Stimulated activated CD4-positive, alpha-beta T cell treated with anti-CD3 and anti-CD28 coated beads, Interleukin-12 subunit alpha, Interleukin-12 subunit beta, amount 100 ng/mL, for 48 hours (primary cell): ENCODE measurements at places on chromosomes 12 and 14.

GRCh38 chr14:23582906-23583760 is 4.5 kb upstream of the JPH4 start:
- no peak for DNase-seq

GRCh38 chr14:97282210-97283004 is 485.2 kb downstream of the VRK1 start:
- DNase-seq = no peak

- no peak for DNase-seq
Observed at GRCh38 chr12:124786061-124786964, 77.4 kb downstream of the SCARB1 start.

- no peak for DNase-seq
Observed at GRCh38 chr14:94771158-94771905, 1.4 kb upstream of the GSC start.

DNA sequence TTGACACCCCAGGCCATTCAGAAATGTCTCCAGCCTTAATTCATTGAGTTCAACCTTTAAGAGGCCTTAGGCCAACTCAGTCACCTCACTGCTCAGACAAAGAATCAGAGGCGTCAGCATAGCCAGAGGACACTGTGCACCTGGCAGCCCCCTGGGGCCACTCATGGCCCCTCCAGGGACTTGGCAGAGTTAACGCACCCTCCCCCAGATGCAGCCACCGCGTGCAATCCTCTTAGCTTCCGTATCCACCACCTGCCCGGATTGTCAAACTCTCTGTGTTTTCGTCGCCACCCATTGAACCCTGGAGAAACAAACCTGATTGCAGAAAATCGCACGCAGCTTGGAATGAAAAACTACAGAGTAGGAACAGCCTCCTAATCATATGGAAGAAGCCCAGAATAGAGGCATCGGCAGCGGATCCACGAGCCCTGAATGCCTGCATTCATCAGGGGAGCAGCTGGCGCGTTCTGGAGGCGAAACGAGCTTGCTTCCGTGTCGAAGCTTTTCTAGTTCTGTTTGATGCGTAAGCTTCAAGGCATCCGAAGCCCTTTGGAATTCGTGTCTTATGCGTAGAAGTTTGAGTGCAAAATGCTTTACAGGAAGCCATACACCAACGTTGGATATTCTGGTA is 22.4 kb downstream of the BRI3BP start:
- no peak for DNase-seq

DNA sequence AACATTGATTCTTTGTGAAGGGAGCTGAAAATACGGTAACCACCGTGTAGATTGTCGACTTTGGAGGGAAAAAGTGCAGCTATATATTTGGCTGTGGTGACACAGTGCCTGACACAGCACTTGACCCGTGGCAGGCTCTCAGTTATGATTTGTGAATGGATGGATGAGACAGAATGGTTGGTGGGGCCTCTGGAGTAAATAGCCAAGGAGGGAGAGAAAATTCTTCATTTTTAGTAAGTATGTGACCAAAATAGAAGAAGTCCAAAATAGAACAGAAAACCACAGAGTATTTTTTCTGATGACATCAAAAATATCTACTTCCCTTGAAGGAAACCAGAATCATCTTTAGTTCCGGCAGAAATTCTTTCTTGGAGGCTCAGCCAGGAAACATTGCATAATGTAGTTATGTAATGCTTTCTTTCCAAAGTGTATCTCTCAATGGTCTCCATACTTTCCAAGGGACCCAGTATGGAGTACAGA is 82.0 kb upstream of the WSCD2 start:
- DNase-seq = no peak

DNA sequence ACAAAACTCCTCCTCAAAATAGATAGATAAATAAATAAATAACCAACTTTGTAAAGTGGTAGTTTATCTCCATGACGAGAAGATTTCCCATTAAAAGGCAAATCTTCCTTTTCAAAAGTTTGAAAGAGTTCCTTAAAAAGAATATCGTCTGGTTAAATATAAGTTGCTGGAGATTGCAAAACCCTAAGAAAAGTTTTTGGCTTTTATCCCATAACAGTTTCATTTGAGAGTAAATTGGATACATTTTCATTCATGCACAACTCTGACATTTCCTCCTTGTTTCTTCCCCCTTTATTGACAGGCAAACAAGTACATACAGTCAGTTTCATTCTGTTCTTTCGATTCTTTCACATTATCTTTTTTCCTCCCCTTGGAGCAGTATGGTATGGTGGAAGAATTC is 45.4 kb upstream of the BTG1 start:
- no peak for DNase-seq

DNA sequence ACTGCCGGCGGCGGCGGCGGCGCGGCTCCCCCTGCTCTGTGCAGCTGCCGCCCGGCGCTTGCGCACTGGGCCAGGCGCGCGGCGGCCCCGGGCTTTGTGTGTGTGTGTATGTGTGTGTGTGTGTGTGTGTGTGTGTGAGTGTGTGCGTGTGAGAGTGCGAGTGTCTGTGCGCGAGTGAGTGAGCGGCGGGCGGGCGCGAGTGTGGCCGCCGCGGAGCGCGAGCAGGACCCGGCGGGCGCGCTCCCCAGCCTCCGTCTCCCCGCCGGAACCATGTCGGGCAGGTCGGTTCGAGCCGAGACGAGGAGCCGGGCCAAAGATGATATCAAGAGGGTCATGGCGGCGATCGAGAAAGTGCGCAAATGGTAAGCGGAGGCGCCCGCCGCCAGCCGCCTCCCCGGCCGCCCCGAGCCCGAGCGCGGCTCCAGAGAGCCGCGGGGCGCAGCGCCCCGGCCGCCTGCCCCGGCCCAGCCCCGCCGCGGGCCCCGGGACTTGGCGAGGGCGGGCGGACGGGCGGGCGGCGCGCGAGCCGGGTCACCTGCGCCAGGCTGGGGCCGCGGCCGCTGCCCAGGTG is at the start of gene BCL7A:
Gene BCL7A, plus strand, starts transcription at position 63 of the 571 bp plus-strand sequence. Its CDS starts 208 bp downstream, at position 271.
- DNase-seq = peak; percentile 49

- peak; percentile 2 for DNase-seq
Observed at GRCh38 chr12:4353785-4354208, 25.7 kb downstream of the FGF23 start.

- DNase-seq = no peak
Observed at GRCh38 chr12:121926874-121927706, 8.7 kb downstream of the CFAP251 start.

DNA sequence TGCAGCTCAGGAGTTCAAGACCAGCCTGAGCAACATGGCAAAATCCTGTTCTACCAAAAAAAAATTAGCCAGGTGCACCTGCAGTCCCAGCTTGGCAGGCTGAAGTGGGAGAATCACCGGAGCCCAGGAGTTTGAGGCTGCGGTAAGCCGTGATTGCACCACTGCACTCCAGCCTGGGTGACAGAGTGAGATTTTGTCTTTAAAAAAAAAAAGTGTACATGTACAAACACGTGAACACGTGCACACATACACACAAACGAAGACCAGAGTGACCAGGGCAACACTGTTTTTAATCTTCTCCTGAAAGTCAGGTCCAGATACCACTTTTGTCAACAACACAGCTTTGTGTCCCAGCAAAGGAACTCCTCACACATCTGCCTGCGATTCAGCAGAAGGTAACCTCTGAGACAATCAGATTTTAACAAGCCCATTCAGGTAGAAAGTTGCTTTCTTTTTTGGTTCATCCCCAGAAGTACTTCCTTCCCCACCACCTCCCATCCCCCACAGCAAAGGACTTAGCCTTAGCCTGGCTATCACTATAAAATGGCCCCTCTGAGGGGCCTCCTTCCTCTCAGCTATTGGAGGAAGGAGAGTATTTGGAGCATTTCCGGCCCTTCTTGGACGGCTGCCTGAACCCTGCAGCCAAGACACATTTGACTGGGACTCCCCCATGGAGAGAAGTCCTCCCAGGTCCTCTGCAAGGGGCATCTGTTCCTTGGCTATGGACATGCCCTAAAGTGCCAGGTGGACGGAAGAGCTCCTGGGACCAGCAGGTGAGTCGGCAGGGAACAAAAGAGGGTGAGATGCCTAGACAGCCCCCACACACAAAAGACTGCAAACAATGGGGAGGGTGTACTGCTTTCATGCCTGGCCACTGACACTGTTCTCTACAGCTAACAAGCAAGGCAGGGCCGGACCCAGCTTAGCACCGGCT is 9.8 kb downstream of the CTDSP2 start:
- DNase-seq = no peak

- DNase-seq = no peak
Observed at GRCh38 chr14:22791301-22791700, 23.9 kb downstream of the SLC7A7 start.

DNA sequence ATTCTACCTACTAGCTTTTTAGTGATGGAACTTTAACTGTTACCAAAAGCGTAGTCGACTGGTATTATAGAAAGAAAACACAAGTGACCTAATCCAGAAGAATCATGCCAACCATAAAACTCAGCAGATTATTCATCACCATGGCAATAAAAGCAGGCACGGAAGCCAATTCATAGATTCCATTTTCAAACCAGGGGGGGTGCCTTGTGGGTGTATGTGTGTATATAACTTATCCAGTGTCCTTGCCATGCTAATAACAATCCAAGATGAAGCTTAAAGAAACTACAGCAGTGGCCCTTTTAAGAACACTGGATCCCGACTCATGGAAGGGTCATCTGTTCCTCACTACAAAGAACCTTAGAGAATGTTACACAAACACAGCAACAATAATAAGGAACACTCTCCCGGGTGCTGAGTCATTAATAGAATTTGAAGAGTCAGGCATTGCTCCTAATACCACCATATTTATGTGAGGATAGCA is 61.0 kb downstream of the EPS8 start:
- no peak for DNase-seq

- DNase-seq = no peak
Observed at GRCh38 chr12:89470741-89471509, 53.7 kb downstream of the GALNT4 start.

- no peak for DNase-seq
Observed at GRCh38 chr12:6407236-6407954, 23.4 kb downstream of the LTBR start.

DNA sequence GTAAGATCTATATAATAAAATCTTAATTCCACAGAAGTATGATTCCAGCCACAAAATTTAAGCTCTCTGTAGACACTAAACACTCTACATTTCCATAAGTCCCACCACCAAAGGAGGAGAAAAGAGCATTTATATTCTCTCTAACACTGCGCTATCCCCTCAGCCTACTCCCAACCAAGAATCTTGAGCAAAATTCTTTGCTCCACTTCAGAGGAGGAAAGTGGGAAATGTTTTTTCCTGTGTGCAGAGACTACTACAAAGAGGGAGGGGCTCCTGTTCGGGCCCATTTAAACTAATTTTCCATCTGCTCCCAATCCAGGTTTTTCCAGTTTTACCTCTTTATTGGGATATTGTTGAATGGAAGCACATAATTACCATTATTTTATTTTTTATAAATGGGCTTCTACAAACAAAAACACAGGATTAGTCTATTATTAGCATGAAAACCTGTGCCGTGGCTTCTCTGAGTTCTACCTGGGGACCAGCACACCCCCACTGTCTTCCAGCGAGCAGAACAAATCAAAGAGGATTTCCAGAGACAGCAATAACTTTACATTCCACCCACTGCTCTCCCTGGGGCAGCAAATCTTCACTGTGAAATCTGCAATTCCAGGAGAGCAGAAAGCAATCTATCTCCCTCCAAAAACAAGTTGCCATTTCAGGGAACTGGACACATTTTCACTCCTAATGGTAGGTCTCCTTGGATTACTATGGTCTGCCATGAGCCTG is 174.0 kb downstream of the DAD1 start:
- no peak for DNase-seq

DNA sequence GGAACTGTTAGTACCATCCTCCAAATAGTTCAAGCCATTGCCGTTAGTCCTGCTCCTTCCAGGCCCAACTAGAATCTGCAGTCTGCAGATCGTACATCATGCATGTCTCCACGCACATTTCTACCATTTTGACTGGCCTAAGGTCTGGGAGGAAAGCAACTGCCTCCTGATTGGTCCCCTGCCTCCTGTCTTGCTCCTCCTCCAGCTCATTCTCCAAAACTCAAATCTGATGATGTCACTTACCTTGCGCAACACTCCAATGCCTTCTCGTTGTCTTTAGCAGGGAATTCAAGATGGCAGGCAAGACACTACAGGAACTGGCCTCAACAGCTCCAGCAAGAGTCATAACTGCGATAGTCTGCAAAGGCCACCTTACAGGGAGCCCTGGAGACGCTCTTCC is 9.7 kb upstream of the HCAR1 start:
- DNase-seq = no peak

- no peak for DNase-seq
Observed at GRCh38 chr12:45475594-45475993, 253.9 kb upstream of the ARID2 start.

DNA sequence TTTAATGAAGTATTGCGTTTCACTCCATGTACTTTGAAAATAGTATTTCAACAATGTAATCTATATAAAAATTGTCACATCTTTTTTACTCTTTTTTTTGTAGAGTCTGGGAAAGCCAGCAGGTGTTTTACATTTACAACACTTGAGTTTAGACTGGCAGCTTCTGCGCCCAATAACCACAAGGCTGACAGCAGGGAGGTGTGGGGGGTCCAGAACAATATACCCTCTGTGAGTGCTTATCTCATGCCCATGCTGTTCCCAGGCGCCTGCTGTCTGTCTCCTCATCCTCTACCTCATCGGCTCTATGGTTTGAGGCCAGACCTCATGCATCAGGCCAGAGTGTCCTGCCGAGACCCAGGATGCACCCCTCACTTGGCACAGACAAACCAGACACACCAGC is 24.9 kb downstream of the FBRSL1 start:
- no peak for DNase-seq

DNA sequence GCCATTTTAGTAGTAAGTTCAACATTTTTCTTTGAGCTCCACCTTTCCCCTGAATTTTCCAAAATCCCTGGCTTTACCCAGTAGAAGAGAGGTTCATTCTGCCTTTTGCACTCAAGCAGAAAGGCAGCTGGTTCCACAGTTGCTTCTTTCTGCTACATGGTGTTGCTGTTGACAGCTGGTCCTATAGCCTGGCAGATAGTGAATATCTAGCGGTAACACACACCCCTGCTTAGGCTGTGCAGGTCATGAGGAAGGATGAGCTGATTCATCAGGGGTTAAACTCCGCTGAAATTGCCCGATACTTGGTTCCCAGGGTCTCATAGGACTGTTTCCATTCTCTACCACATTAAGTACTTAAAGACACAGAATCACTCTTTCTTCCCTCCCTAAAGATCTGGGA is 62.4 kb downstream of the PUS7L start:
- no peak for DNase-seq

- DNase-seq = no peak
Observed at GRCh38 chr12:26122681-26123481, 2.0 kb downstream of the BHLHE41 start.

- DNase-seq = no peak
Observed at GRCh38 chr14:23828616-23829015, 125.0 kb upstream of the DHRS4 start.

GRCh38 chr12:6167327-6168280 is 32.6 kb upstream of the CD9 start:
- DNase-seq = peak; percentile 51
